ENCODE measurements at places on chromosomes 7 and 10.

- no peak for DNase-seq
These were observed 42.0 kb downstream of the ZNF467 start for GRCh38 chr7:149731207-149731955.

- no peak for DNase-seq
These were observed 469 bp downstream of the MSS51 start for GRCh38 chr10:73432646-73433537.

DNA sequence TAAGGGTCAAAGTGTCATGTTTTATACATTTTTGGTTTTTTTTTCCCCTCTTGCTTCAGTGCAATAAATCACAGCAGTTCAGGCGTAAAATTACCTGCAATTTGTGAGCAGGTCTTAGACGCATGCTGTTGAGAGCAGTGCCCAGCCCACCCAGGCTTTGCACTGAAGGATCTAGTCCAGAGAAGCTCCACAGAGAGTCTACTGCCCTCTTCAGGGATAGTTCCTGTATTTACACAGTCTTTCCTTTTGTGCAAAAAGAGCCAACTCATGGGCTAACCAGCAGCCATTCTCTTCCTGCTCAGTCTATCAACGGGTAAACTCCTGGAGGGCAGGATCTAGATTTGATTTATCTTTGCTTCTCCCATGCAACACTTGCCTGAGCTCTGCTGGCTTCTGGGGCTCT lies 82.2 kb upstream of the NAMPT start:
- DNase-seq, result no peak

DNA sequence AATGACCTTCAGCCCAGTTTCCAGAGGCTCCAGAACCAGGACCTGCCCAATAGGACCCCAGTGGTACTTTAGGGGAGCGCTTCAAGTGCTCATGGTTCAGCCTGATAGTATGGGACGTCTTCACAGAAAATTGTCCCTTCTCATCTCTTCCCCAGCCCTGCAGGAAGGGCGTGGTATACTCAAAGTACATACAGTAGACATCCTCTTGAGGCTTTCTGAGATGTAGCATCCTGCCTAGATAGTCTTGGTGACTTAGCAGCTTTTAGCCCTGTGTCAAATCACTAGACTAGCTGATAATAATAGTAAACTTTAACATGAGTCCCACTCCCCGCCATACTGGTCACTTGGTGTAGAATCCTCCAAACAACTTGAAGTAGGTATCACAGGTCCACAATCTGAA lies 193.2 kb downstream of the CYP26A1 start:
- no peak for DNase-seq

DNA sequence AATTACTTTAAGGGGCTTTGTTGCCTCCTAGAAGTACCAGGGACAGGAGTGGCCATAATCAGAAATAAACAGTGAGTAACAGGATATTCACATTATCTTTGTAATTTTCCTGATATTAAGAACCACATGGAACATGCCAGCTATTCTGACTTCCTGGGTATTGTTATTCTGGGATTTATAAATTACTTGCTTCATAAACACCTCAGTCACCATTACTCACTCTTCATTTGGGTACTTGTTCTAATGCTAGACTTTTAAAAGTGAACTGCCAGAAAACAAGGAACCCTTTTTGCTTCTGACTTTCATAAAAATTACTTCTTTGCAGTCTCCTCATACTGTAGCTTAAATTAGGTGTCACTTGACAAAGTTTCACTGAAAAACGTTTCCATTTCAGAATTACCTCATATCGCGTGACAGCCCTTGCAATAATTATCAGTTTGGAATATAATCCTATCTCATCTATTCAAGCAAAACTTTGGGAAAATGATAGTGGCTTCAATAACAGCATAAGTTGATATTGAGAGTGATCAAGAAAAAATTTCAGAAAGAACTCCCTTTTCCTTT lies 29.8 kb downstream of the CABCOCO1 start:
- DNase-seq, result no peak

DNA sequence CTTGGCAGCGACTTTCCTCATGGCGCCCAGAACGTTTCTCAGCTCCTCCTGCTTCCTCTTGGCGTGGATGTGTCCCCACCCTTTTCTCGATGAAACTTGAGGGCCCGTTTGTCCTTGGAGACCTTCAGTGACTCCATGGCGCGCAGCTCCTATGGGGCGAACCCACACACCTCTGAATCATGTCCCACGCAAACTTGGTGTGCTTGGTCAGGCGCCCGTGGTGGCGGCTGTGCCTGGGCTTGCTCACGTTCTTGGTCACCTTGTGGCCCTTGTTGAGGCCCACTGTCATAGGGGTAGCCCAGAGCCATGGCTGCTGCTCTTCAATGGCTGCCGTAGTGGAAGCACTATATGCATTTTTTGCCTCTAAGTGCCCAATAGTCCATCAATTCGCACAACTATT lies 117.5 kb upstream of the FOXP2 start:
- no peak for DNase-seq

DNA sequence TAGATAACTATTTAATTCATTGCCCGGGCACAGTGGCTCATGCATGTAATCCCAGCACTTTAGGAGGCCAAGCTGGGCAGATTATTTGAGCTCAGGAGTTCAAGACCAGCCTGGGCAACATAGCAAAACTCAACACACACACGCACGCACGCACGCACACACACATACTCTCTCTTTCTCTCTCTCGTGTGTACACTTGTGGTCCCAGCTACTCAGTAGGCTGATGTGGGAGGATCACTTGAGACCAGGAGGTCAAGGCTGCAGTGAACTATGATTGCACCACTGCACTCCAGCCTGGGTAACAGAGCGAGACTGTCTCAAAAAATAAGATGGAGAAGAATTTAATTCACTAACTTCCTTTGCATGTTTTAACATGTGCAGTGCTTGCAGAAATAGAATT lies 38.1 kb downstream of the PTPN12 start:
- DNase-seq, result no peak

- DNase-seq, result no peak
These were observed 260.1 kb downstream of the CREB5 start for GRCh38 chr7:28672397-28672797.

GRCh38 chr10:124647421-124648130 lies 96.6 kb downstream of the FAM53B start:
- DNase-seq, result peak; percentile 68

DNA sequence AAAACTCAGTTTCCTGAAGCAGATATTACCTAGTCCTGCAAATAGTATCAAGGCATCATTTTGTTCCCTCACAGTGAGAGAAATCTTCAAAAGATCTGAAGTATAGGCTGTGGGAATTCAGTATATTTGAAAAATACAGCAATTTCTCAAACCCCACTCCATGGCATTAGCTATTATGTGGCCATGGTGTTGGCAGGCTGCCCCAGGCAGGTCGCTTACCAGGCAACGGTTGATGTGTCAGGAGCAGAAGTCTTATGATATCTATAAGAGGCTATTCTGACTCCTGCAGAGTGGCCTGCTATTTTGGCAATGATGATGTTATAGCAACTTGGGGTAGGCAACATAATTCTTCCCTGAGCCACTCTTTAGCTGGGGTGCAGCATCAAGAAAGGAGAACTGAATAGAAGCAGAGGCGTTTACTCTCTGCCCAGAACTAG lies 187.9 kb downstream of the PLXDC2 start:
- no peak for DNase-seq

GRCh38 chr10:97518301-97519043 lies 19.7 kb downstream of the UBTD1 start:
- DNase-seq, result no peak

DNA sequence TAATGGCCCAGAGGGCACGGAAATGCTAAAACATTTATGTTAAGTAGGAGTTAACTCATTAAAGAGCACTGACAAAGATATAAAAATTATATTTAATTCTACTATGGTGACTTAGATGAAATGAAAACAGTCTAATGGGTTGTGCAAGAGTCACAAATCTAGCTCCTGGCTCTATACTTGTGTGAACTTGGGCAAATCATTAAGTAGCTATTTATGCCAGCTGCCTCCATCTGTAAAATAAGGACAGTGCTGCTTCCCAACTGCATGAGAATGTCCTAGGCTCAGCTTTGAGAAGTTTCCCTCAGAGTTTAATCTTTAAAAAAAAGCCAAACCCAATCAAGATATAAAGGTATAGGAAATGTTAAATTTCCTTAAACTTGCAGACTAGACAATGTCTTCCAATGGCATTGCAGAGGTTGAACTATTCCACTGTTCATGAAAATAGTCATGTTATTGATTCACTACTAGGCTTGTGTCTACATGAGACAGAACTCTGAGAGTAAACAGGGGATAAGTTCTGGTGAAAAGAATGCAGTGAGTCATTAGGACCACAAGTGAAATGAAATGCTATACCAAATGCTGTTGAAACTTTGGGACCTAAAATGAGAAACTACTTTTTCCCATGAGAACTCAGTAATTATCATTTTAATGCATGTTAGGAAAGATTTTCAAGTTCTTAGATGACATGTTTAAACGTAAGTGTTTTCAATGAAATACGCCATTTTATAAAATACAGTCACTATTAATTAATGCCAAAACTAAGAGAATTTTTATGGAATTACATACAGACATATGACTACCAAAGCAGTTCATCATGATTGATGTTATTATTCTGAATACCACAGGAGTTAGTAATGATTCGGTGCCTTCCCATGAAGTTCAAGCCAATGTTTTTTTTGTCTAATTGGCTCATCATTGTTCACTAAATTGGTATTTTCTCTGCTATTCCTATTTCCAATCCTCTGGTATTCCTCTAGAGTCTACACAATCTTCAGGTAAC lies 84.2 kb downstream of the CDK6 start:
- DNase-seq, result no peak

GRCh38 chr10:51319173-51319435 lies 244.8 kb downstream of the PRKG1 start:
- DNase-seq, result no peak

GRCh38 chr7:107387128-107387527 lies 82.7 kb upstream of the GPR22 start:
- DNase-seq, result no peak

DNA sequence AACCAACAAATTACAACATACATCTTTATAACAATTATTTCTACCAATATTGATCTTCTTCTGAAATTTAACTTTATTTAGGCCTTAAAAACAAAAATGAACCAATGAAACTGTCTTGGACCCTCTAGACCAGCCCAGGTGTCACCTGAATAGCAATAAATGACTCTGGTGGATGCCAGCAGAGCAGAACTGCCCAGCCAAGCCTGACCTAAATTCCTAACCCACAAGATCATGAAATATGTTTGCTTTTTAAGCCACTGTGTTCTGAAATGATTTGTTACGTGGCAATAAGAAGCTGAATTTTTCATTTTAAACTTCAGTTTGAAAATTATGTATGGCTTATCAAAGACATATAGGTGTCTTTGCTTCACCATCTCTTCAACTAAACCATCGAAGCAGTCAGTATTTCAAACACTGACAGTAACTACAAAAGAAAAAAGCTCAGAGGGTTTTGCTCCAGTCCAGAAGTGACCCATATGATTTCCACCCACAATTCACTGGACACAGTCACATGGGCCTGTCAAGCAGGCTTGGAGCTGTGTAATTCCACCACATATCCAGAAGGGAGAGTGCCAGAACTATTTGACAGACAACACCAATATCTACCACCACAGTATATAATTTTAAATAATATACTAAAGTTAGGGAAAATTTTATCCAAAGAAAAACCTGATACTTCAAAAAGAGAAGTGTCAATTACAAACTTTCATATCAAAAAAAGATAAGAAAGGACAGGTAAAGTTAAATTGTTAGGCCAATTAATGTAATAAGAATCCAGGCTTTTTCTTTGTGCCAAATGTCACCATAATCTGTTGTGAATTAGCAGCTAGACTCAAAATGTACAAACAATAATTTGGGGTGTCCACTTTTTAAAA lies 94.5 kb downstream of the KMT2C start:
- no peak for DNase-seq

- no peak for DNase-seq
These were observed 724.3 kb downstream of the SUGCT start for GRCh38 chr7:40859076-40859475.

DNA sequence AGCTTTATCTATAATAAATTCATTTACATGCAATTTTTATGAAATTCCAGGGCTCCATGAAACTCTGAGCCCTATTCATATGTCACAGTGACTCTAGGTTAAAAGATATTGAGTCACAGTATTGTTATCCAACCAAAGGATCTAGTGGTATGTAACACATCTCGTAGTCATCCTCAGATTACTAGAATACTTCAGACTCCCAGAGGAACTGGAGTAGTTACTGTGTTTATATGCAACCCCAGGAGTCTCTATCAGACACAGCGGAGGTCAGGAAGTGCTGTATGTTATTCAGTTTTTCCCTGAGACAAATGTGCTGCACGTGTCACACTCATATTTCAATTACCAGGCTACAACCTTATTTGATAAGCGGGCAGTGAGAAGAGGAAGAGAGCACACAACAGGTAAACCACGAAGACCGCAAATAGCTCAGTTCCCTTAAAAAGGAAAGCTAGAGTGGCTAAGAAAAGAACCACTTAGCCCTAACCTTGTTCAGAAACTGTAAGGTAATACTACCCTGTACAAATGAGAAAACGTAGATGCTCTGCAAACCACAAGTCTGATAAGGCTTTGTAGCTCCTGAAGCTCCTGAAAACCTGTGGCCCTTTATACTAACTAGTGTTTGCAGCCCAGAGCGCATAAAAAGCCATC lies 114.0 kb upstream of the CNTNAP2 start:
- DNase-seq, result no peak

- DNase-seq, result no peak
These were observed 72.1 kb downstream of the PRSS58 start for GRCh38 chr7:142185801-142186200.

- DNase-seq, result no peak
These were observed 151.5 kb upstream of the TARP start for GRCh38 chr7:38424750-38425463.

DNA sequence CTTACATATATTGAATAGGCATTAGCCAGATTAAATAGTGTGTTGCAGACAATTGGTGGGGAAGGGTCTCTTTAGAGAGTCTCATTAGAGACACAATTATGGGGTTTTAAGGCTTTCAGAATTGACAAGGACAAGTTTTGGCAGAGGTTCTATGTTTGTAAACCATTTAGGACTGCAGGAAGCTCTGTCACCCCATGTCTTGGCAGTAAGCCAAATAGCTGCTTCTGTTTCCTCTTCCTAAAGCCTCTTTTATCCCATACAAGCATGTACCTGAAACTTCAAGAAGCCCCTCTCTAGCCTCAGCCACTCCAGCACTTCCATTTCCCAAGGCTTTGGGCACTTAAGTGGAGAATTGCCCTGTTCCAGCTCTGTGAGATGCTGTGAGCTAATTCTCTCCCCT lies 21.8 kb upstream of the LRRC4 start:
- DNase-seq, result no peak

- no peak for DNase-seq
These were observed 189.1 kb downstream of the LRRTM3 start for GRCh38 chr10:67114945-67115344.

DNA sequence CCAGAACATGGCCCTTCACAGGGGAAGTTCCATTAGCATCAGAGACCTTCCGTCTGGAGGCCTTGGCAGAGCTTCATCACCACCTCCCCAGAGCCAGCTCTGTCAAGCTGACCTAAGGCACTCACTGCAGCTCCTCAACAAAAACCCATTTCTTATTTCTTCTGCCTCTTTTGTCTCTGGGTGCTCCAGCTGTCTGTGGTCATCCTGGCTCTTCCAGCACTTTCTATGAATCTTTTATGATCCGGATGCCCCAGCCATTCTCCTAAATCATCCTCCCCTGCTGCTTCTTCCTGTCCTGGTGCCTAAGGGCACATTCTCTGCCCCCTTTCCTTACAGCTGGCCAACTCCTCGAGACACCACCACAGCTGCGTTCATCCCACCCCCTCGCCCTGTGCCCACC lies 171.7 kb upstream of the INSYN2A start:
- DNase-seq, result no peak

All from stimulated activated CD4-positive, alpha-beta T cell treated with anti-CD3 and anti-CD28 coated beads, Interleukin-2, amount 100 ng/mL, for 24 hours (primary cell).